Bronchial epithelial cell (primary cell): ENCODE measurements at places on chromosomes 11 and 22. TPM values are rescaled to one million over a fixed set of nuclear protein-coding genes. Genes with fewer than 3 reads are reported as not detected.

TCN1 gene
- 4.2 and 27.4 TPM in 2 replicates for total RNA-seq

C11orf65 gene
- 0.79 and 1.8 TPM in 2 replicates for total RNA-seq

ARHGAP8 gene
- 15.0 and 18.2 TPM in 2 replicates for total RNA-seq

TMPRSS5 gene
- under 0.01 and 0.13 TPM in 2 replicates for total RNA-seq

WT1 gene
- not detected in 2 replicates for total RNA-seq

IFTAP gene
- 16.1 and 17.2 TPM in 2 replicates for total RNA-seq

H19 gene
- 19.7 and 59.4 TPM in 2 replicates for total RNA-seq

OR5M10 gene
- total RNA-seq = not detected in 2 replicates

TMEM121B gene
- total RNA-seq = not detected in 2 replicates

AGBL2 gene
- 0.38 and 1.1 TPM in 2 replicates for total RNA-seq

GRCh38 chr22:24695561-24696511 is 78.7 kb downstream of the PIWIL3 start:
- DNase-seq = no peak

- no peak for DNase-seq
Observed at GRCh38 chr22:44940130-44940529, 69.7 kb downstream of the PHF21B start.

DNA sequence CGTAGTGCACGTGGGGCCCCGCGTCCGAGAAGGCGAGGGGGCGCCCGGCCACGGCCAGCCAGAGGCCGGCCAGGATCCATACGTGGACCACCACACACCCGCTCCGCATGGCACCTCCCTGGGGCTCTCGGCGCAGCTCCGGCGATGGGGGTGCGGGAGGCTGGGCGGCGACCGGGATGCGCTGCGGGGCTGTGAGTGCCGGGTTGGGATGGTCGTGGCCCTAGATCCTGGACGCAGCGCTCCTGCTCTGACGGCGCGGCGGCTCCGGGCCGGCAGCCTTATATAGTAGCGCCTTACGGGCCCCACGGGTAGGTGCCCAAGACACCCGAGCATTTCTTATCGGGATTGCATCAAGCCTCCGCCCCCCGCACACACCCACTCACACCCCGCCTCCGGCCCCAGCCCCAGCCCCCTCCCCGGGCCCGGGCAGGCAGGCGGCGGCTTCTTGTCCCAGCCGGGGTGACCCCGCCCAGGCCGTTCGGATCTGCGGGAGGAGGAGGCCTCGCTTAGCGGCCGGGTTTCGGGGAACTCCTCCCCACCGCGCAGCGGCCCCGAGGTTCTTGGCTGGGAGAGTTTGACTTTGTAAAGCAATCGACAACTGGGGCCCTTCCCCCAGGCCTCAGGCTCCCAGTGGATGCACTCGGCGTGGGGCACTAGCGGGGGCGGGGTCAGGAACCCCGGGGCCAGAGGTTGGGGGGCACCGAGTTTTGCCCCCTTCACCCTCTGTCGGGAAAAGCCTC is at the start of gene FGF19:
Gene FGF19 (minus strand): TSS at position 255 of the 740 bp plus-strand sequence. CDS start 146 bp downstream, at position 109.
- no peak for DNase-seq

DNA sequence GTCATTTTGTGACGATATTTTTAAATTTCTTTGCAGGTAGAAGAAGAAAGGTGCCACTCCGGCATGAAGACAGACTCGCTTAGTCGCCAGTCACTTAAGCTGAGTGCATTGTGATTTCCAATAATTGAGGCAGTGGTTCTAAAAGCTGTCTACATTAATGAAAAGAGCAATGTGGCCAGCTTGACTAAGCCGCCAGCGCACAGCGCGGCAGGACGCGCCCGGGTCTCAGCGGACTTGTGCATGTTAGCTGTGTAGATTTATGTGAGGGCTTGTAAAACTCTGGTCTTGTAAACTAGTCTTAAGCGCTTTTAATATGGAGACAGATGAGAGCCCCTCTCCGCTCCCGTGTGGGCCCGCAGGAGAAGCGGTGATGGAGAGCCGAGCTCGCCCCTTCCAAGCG is 5.6 kb downstream of the DGCR8 start:
- DNase-seq = no peak

- peak; percentile 36 for DNase-seq
Observed at GRCh38 chr11:115170133-115170815, 333.9 kb downstream of the CADM1 start.

- no peak for DNase-seq
Observed at GRCh38 chr22:29797351-29797750, 30.2 kb downstream of the UQCR10 start.

DNA sequence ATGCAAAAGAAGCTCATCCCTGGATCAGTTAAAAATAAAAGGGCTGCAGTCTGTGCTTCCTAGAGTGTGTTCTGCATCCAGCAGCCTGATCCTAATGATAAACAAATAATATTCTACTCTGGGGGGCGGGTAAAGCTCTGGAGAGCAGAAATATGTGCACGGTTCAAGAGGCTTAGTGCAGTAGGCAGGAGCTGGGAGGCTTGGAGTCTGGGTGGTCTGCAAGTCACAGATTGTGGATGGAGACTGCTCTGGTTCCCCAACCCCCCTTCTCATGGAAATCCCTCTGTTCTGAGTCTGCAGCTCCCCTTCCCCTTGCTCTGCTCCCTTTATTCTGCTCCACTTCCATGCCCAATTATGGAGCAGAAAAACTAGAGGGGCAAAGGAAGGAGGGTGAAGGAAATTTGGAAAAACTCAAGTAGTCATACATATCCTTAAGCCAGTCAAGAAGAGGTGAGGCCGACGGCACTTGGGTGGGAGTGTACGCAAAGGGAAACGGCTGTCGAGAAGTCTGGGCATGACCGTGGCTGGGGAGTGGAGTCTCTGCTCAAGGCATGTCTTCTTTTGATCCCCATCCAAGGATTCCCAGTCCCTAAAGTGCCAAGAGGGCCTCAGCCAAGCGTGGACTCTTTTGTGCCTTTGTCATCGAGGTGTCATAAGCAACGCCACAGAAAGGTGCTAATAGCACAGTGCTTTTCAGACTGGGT is 16.3 kb upstream of the CLMP start:
- DNase-seq = no peak

DNA sequence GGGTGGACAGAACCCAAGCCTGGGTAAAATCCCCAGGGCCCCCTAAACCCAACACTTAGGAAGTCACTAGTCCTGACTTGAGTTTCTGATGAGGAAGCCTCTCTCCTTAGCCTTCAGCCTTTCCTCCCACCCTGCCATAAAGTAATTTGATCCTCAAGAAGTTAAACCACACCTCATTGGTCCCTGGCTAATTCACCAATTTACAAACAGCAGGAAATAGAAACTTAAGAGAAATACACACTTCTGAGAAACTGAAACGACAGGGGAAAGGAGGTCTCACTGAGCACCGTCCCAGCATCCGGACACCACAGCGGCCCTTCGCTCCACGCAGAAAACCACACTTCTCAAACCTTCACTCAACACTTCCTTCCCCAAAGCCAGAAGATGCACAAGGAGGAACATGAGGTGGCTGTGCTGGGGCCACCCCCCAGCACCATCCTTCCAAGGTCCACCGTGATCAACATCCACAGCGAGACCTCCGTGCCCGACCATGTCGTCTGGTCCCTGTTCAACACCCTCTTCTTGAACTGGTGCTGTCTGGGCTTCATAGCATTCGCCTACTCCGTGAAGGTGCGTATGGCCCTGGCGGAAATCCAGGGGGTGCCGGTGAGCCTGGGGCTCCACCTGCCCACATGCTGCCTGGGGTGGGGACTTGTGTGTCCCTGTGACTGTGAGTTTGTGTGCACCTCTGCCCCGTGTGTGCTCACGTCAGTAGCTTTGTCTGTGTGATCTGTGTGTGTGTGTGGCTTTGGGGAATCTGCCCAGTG is at the start of gene IFITM1:
Gene IFITM1 (plus strand): TSS at position 254 of the 767 bp plus-strand sequence. CDS start 131 bp downstream, at position 385.
- DNase-seq = peak; percentile 70

DNA sequence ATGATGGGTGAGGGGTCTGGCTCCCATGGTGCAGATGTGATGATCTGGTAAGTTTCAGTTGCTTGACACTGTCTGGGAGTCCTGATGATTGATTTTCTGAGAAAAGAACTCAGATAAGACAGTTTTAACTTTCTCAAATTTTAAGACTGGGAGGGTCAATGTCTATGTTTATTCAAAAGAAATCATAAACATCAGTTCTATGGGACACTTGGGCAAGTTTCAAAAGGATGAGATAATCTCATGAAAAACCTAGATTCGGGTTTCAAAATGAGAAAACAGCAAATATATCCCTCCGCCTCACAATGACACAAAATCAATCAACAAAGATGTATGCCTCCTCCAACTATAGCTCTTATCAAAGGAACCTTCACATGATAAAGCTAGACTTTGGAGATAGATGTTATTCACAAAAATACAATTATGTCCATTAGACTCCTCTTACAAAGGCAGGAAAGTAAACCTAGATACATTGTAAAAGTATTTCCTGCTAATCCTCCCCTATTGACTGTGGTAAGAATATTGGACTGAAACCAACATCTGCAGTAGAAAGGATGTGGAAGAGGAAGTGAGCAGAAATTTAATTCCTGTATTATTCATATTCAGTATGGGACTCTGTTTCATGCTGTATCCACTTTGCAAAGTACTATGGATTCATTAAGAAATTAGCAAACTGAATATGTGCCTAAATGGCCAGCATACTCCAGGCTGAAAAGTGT is 21.6 kb downstream of the SVIP start:
- DNase-seq = peak; percentile 68

DNA sequence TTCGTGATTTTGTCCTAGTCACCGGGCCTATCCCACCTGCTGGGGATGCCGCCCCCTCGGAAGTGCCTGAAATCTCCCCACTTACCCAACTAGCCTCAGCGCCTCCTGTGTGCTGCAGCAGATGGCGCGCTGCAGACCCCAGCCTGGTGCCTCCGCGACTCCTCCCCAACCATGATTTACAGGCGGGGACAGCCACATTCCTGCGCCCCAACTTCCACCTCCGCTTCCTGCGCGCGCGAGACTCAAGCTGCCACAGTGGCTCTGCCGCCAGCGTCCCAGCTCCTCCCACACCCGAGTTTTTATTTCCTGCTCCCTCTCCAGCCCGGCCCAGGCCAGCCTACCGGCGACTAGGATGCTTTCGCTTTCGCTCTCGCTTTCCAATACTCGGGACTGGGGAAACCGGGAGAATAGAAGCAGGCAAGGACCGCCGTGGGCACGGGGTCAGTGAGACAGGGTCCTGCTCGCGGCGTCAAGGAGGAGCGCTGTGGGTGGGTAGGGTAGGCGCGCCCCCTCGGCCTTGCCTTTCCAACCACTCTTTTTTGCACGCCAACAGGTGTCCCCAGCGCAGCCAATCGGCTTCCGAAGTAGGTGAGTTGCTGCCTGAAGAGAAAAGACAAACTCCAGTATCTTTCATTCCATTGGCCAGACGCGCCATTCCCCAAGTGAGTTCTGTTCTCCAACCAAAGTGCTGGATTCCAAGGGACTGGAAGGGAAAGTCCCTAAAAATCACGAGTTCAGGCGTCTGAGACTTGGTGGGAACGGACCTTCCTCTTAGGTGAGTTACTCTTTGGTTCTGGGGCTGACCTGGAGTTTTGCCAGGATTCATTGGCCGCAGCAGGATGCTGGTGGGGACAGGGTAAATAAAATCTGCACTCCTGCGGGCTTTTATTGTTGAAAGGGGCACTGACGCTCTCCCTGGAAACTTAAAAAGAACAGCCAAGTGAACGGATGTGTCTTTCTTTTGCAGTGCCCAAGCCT is at the start of gene FAM111A:
Gene FAM111A (plus strand): TSS at position 327 of the 978 bp plus-strand sequence. CDS start 6,017 bp downstream, outside the sequence.
- DNase-seq = peak; percentile 93

- DNase-seq = peak; percentile 34
Observed at GRCh38 chr11:69918938-69919650, 99.9 kb upstream of the FGF3 start.

DNA sequence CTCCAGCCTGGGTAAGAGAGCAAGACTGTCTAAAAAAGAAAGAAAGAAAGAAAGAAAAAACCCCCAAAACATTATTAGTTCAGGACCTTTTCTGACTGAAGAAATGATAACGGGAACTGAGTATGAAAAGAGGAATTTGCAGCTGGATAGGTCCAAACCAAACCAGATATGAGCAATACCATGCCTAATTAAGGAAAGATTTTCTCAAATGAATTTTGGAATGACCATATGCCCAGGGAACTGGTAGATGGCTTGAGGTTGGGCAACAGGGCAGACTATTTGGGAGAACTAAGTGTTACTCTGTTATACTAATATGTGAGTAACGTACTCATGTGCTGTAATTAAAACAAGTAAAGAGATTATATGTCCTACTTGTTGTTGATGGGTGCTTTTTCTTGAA is 186.1 kb downstream of the TMEM135 start:
- no peak for DNase-seq

GRCh38 chr11:12636871-12637410 is 37.3 kb upstream of the TEAD1 start:
- no peak for DNase-seq

GRCh38 chr11:103338621-103339484 is 229.6 kb downstream of the DYNC2H1 start:
- peak; percentile 19 for DNase-seq

DNA sequence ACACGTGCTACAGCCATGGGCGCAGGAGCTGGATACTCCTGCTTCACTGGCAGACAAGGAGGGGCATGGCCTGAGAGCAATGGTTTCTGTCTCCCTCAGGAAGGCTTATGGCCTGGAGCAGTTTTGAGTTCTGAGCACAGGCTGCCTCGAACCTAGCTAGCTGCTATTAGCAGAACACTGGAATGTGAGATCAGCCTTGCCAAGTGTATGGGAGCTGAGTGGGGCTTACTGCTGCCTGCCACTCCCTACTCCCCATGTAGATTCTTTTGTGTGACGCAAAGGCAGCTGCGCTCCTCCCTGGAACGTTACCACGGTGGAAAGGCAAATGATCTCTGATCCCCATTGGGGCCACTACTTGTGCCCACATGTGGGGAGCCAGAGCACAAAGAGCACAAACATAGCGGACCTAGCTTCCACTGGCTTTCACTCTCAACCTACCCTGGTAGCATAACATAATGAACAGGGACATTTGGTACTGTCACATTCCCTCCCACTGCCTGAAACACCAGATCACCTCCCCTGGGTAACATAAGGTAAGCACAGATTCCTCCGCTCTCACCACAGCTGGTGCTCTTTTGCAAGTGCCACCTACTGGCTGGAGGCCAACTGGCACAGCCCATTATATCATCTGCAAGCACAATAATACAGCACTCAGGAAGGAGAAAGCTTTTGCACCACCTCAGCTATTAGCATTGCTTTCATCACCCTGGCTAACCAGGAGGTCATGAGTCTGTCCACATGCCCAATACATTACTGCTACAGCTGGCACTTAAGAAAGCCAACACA is 84.6 kb upstream of the GUCY1A2 start:
- no peak for DNase-seq

DNA sequence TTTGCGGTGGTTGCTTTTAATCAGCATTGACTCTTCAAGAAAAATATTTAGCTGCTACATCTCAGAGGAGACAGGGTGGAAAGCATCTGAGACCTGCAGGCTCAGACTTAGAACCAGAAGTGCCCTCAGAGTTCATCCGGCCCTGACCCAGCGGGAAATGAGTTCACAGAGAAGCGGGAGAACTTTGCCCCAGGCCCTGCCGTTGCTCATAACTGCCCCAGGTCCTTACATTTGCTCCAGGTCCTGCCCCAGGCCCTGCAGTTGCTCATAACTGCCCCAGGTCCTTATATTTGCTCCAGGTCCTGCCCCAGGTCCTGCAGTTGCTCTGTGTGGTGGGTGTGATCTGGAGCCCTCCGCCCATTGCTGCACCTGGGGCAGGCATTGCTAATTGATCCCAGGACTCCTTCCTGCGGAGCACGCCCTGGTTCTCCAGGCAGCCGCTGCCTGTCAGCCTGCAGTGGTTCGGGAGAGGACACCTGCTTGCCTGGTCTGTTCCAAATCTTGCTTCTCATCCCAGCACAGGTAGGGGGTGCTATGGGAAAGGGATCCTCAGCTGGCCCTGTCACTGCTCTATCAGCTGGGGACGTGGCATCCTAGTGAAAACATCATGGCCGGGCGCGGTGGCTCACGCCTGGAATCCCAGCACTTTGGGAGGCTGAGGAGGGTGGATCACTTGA is 58.1 kb upstream of the PPP6R3 start:
- DNase-seq = no peak

GRCh38 chr11:60059521-60060240 is 3.2 kb downstream of the MS4A3 start:
- no peak for DNase-seq
